ENCODE measurements at places on chromosomes 1 and 21. TPM values are rescaled to one million over a fixed set of nuclear protein-coding genes. Genes with fewer than 3 reads are reported as not detected.

Gene INAVA
- 0.06 TPM for total RNA-seq

Gene TLR5
- 0.21 TPM for total RNA-seq

Gene FMO2
- not detected for total RNA-seq

Gene DNALI1
- not detected for total RNA-seq

Gene CLEC20A
- total RNA-seq = not detected

Gene PRAMEF14
- total RNA-seq = not detected

Gene RGL1
- 1.6 TPM for total RNA-seq

Gene NGF
- total RNA-seq = not detected

Gene VWA5B1
- total RNA-seq = not detected

Gene RPL5
- 1,483 TPM for total RNA-seq

Data from activated CD8-positive, alpha-beta memory T cell treated with anti-CD3 and anti-CD28 coated beads for 36 hours (primary cell).